Cardiac atrium fibroblast (primary cell): ENCODE measurements at places on chromosomes 16 and 17. TPM values are rescaled to one million over a fixed set of nuclear protein-coding genes. Genes with fewer than 3 reads are reported as not detected.

The OTOA gene
- total RNA-seq, result not detected in 2 replicates

The APPBP2 gene
- 23.1 and 23.2 TPM in 2 replicates for total RNA-seq

The ANKFN1 gene
- total RNA-seq, result not detected in 2 replicates

The SLC16A6 gene
- 0.90 TPM in 1 of 2 replicates, not detected in the other for total RNA-seq

The SIRT7 gene
- 13.1 and 14.3 TPM in 2 replicates for total RNA-seq
